ENCODE measurements at places on chromosomes 1 and 21. TPM values are rescaled to one million over a fixed set of nuclear protein-coding genes. Genes with fewer than 3 reads are reported as not detected.

KPNA6 gene
- 76.7 TPM for total RNA-seq

SH3D21 gene
- 8.3 TPM for total RNA-seq

NGF gene
- not detected for total RNA-seq

DNA sequence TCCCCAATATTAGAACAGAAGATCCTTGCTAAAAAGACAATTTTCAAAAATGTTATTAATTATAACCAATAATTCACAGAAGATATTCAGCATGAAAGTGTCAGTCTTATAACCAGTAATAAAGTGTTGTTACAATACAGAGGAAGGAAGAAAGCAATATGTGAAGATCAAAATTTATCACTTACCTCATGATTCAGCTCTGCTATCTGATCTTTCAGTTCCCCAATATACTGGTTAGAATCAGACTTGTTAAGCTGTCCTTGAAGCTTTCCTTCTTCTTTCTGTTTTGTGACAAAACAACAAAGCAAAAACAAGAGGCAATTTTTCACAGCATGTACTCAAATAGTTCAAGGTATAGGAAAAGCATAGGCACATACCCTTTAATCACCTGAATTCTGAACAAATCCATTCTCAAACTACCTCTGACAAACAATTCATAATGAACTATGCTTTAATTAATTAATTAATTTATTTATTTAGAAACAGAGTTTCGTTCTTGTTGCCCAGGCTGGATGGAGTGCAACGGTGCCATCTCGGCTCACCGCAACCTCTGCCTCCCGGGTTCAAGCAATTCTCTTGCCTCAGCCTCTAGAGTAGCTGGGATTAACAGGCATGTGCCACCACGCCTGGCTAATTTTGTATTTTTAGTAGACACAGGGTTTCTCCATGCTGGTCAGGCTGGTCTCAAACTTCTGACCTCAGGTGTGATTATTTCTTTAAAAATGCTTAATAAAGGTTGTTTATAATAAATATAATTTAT, 76.9 kb upstream of the GFI1 start:
- H3K36me3 ChIP-seq: peaks cover 10% of the 10 kb centered on the region
- H3K4me3 ChIP-seq: no peak overlapping the region
- H3K27me3 ChIP-seq: no peaks in the 10 kb centered on the region
- H3K27ac ChIP-seq: peak overlapping the region; percentile 12
- no peak for DNase-seq
- H3K4me1 ChIP-seq: peaks cover 41% of the 10 kb centered on the region

HCN3 gene
- 3.3 TPM for total RNA-seq

- H3K27me3 ChIP-seq: peaks cover 83% of the 10 kb centered on the region
- H3K4me1 ChIP-seq: peaks cover 22% of the 10 kb centered on the region
- H3K4me3 ChIP-seq: no peak overlapping the region
- no peak for DNase-seq
- H3K36me3 ChIP-seq: peaks cover 2% of the 10 kb centered on the region
These were observed 7.4 kb downstream of the LHX9 start for GRCh38 chr1:197924516-197925123.

DNA sequence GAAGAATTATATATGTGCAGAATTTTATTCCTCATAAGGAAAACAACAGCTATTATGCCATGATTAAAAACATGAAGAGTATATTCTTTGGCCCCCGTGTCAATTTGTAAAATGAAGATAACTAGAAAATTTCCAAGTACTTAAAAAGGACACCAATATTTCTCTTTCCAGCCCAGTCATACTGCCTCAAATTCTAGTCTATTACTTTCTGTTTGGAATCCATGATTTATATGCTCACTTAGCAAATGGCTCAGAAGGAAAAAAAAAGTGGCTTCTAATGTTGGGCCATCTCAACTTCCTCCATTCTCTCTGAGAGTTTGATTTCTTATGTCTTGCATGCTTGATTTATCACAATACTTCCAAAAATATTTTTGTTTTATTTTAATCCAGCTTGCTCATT, 1431.1 kb downstream of the AMY1C start:
- H3K4me3 ChIP-seq: no peak overlapping the region
- no peaks in the 10 kb centered on the region for H3K27me3 ChIP-seq
- no peak for DNase-seq
- no peak overlapping the region for H3K27ac ChIP-seq
- H3K4me1 ChIP-seq: no peaks in the 10 kb centered on the region

DNA sequence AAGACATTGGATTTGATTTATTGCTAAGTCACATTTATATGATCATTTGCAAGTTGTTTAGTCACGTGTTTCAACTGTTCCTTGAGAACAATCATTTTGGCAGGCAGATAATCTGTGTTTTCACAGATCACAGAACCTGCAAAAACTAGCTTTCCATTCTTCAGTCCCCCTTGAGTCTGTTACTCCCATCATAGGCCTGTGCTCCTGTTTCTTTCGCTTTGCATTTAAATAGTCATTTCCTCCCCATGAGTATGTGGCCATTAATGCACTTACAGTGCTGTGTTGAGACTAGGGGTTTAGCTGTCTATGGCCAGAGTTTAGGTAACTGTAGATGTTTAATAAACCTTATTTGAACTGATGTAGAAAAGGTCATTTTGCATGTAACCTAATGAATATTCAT, 214.5 kb downstream of the PATJ start:
- H3K36me3 ChIP-seq: no peaks in the 10 kb centered on the region
- H3K4me1 ChIP-seq: no peaks in the 10 kb centered on the region
- no peak for DNase-seq
- H3K4me3 ChIP-seq: no peak overlapping the region
- no peaks in the 10 kb centered on the region for H3K27me3 ChIP-seq

GRCh38 chr1:111565968-111566367, 53.6 kb upstream of the RAP1A start:
- H3K36me3 ChIP-seq: peaks cover 5% of the 10 kb centered on the region
- no peak overlapping the region for H3K4me3 ChIP-seq
- peaks cover 24% of the 10 kb centered on the region for H3K4me1 ChIP-seq
- no peaks in the 10 kb centered on the region for H3K27me3 ChIP-seq
